ENCODE measurements at places on chromosomes 1 and 21.

GRCh38 chr1:38672692-38673091 lies 186.9 kb downstream of the RRAGC start:
- no peak for DNase-seq

GRCh38 chr1:10693497-10694273 lies 102.8 kb downstream of the CASZ1 start:
- DNase-seq: no peak

DNA sequence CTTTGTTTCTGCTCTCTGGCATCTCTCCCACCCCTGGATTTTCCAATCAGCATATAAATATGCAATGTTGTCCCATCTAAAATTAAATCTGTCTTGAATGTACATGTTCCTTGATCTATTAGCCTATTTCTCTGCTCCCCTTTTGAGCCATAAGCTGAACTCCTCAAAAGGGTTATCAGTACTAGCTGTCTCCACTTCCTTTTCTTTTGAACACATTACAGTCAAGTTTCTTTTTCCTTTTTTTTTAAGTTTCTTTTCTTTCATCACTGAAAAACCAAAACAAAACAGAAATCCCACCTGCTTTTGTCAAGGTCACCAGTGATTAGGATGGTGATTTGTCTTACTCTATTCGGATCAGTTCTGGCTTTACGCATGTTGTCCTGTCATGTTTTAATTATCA lies 29.3 kb downstream of the XCL2 start:
- DNase-seq: no peak

GRCh38 chr21:25750085-25750484 lies 15.3 kb downstream of the GABPA start:
- no peak for DNase-seq

GRCh38 chr1:160219062-160219929 lies 14.1 kb downstream of the PEA15 start:
- peak; percentile 65 for DNase-seq

GRCh38 chr21:16633831-16634459 lies 878.9 kb upstream of the CXADR start:
- no peak for DNase-seq

DNA sequence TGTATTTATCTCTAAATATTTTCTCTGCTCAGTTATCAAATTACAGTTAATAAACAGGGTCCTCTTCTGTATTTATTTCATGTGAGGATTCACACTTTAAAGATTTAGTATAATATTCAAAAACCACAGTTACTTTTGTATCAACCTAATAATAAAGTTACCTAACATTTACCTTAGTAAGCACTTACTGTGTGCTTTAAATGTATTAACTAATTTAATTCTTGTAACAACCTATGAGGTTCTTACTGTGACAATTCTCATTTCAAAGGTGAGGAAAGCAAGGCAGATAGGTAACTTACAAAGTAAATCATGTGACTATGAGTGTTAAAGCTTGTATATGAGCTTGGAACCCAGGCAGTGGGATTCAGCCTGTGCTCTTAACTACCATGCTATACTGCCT lies 30.2 kb downstream of the DNAH14 start:
- no peak for DNase-seq

GRCh38 chr1:114008480-114008941 lies 29.2 kb downstream of the OLFML3 start:
- no peak for DNase-seq

DNA sequence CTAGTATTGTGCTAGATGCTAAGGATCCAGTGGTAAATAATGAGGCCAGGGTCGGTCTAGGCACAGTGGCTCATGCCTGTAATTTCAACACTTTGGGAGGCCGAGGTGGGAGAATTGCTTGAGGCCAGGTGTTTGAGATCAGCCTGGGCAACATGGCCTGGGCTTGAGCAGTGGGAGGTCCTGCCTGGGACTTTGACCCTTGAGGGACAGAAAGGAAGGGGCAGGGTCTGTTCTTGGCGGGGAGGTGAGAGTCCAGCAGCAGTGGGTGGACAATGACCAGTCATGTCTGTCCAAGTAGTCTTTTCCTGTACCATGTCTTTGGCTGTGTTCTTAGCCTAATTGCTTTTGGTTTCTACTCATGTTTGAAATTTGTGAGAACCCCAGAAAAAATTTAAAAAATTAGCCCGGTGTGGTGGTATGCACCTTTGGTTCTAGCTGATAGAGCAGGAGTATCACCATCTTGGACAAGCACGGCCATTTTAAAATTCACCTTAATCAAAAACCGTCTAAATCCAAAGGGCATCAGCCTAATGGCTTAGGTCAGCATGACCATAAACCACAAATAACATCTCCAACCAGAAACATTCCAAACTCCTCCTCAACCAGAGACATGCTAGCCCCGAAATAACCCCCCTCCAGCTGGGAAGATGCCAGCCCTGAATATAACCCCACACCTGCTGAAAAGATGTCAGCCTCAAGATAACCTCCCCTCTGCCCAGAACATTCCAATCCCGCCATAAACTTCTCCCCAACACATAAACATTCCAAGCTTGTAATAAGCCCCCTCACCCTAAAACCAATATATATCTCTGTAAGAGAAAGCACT lies 6.8 kb upstream of the AK2 start:
- no peak for DNase-seq

Measured in foreskin melanocyte (primary cell).